HFF-Myc (cell line): ENCODE measurements at places on chromosomes 3 and 15.

DNA sequence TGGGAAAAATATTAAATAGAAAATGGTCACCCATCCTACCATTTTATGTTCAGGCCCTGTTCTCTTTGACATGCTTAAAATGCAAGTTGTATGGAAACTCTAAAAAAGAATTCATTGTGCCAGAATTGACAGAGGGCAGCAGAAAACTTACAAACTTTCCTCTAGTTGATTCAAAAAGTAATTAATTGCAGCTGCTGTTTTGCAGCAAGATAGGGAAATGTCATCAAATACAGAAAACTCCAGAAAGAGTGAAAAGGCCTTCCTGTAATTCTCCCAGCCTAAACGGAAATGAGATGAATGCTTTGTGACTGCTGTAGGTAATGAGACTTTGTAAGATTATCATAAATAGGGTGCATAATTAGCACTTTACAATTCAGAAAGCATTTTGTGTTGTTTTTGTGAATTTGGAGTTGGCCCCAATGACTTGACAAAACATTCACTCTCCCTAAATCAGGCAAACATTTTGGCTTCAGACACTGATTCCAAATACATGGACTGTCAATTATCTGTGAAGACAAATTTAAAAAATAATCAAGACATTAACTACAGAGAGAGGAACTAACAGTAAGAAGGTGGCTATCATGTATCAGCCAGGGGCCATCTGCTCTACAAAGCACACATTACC, 861.8 kb downstream of the SQOR start:
- no peak for DNase-seq

GRCh38 chr15:45732662-45733061, 97.8 kb downstream of the SQOR start:
- DNase-seq: no peak

- no peak for DNase-seq
Observed at GRCh38 chr15:61890106-61890505, 170.1 kb downstream of the VPS13C start.

DNA sequence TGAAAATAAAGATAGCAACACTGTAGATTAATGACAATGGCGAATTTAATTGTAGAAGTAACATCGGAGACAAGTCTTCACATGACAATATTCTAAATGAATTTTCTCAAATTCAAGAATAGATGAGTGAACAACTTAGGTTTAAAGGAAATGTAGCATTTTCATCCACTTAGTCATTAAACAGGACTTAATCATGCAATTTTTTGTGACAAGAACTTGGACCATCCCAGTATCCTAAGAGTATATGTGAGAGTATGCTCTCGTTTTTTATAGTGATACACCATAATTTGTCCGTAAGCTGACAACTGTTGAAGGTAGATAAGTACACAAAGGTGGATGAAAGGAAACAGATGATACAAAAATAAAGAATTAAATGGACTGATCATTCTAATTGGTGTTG, 81.5 kb downstream of the DLG1 start:
- no peak for DNase-seq

- no peak for DNase-seq
Observed at GRCh38 chr3:70974747-70975146, 608.8 kb downstream of the FOXP1 start.

GRCh38 chr15:72740219-72740618, 43.3 kb downstream of the ADPGK start:
- DNase-seq: no peak

DNA sequence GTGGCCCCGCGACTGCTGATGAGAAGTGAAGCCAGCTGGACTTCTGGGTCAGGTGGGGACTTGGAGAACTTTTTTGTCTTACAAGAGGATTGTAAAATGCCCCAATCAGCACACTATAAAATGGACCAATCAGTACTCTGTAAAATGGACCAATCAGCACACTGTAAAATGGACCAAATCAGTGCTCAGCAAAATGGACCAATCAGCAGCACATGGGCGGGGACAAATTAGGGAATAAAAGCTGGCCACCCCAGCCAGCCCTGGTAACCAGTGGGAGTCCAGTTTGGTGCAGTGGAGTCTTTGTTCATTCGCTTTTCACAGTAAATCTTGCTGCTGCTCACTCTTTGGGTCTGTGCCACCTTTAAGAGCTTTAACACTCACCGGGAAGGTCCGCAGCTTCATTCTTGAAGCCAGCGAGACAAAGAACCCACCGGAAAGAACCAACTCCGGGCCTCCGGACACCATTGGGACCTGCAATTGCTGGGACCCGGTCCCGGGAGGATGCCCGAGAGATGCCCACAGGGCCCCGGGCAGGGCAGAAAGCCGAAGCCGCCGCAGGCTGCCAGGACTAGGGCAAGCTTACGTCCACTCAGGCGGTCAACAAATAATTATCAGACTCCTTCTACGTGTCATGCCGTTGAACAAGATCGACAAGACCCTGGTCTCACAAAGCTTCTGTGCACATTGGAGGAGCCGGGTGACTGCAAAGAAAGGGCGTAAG, 8.3 kb upstream of the NR2E3 start:
- no peak for DNase-seq

DNA sequence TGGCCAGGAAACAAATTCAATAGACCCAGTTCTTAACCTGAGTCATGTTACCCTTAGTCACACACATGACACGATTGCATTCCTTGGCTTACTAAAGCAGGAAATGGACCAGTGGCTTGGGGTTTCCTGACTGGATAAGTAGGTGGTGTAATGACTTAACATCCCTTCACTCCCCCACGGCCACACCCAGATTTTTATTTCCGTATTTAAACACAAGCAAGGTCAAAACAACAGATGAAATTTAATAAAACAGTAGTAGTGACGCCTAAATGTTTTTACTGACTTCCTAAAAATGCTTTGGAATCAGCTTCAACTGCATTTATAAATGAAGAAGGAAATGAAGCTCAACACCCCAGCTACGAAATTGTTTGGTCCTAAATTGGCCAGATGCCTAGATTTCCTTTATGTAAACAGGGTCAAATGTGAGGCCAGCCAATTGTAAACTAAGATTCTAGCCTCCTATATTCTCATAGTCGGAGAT, 324.3 kb downstream of the CHST2 start:
- peak; percentile 95 for DNase-seq

DNA sequence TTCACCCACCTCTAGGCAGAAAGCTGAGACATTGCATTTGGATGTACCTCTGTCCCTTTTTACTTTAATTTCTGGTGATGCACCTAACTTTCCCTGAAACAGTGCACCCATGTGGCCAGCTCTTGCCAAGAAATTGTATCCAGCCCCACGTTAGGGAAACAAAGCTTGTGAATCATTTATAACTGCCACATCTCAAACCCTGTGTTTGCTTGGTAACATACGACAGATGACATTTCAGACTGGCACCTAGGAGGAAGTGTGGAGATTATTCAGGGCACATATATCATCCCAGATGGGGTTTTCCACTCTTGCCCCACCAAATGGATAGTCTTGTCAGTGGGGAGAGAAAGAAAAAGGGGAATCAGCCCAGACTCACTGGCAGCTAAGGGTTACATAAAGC, 2.1 kb downstream of the CYB561D2 start:
- DNase-seq: no peak

DNA sequence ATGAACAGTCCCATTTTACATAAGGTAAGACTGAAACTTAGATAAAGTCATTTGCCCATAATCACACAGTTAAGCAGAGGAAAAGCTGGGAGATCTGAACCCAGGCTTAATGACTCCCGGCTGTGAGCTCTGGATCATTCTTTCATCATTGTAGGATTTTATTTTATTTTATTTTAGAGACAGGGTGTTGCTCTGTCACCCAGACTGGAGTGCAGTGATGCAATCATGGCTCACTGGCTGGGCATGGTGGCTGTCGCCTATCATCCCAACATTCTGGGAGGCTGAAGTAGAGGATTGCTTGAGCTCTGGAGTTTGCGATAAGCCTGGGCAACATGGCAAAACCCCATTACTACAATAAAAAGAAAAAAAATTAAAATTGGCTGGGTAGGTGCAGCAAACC, 31.2 kb upstream of the RAF1 start:
- DNase-seq: no peak

DNA sequence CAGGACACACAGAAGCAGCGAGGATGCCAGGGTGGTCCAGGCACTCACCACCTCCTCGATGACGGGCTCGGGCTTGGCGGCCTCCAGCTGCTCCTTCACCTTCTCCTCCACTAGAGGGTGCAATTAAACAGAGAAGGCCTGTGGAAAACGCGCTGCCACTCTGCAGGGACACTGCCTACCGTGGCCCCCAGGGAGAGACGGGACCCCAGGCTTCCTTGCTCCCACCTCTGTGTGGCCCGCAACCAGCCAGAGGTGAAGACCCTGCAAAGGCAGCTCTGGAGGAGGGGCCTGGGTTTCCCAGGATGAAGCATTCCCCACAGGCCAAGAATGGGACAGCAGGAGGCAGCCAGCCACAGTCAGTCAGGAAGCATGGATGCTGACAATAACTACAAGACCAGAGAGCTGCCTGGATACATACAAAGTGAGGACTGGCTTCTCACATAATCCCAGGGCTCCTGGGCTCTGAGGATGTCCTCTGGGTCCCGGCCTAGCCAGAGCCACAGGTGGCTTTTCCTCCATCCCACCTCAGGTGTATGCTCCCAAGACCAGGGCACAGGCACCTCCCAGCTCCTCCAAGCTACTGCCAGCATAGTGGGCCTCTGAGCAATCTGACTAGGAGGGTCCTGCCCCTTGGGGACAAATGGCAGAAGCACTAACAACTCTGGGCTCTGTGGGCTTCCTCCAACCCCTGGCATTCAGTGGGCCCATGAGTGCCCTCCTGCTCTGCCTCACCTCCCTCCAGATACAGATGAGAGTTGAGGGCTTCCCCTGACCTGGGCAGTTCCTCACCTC, 46.2 kb downstream of the PTH1R start:
- DNase-seq: no peak

GRCh38 chr15:83927704-83928391, 273.9 kb downstream of the ADAMTSL3 start:
- no peak for DNase-seq

- no peak for DNase-seq
Observed at GRCh38 chr3:123075359-123075758, 8.5 kb downstream of the PDIA5 start.

DNA sequence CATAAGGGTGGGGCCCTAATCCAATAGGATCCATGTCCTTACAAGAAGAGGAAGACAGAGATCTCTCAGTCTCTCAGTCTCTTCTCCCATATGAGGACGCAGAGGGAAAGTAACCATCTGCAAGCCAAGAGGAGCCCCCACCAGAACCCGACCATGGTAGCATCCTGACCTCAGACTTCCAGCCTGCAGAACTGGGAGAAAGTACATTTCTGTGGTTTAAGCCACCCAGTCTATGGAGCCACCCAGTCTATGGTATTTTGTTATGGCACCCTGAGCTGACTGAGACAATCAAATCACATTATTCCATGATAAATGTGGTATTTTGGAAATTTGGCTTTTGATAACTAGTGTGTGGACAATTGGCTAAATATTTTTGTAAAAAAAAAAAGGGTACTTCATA, 101.5 kb upstream of the TMC3 start:
- DNase-seq: no peak

DNA sequence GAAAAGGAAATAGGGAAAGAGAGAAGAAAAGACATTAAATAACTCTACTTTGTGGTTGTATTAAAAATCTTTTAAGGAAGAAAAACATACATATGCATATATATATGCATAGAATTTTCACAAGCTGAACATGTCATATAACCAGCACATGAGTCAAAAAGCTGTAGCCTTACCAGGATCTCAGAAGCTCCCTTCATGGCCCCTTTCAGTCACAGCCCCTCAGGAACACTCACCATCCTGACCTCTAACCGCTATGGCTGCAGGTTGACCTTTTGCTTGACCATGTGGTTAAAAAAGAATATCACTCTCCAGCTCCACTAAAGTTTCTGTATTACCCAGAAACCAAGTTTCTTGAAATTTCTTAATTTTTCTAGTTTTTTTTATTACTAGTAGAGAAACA, 103.4 kb downstream of the CHST2 start:
- DNase-seq: no peak

GRCh38 chr3:79039192-79039591, 728.6 kb downstream of the ROBO1 start:
- DNase-seq: no peak

DNA sequence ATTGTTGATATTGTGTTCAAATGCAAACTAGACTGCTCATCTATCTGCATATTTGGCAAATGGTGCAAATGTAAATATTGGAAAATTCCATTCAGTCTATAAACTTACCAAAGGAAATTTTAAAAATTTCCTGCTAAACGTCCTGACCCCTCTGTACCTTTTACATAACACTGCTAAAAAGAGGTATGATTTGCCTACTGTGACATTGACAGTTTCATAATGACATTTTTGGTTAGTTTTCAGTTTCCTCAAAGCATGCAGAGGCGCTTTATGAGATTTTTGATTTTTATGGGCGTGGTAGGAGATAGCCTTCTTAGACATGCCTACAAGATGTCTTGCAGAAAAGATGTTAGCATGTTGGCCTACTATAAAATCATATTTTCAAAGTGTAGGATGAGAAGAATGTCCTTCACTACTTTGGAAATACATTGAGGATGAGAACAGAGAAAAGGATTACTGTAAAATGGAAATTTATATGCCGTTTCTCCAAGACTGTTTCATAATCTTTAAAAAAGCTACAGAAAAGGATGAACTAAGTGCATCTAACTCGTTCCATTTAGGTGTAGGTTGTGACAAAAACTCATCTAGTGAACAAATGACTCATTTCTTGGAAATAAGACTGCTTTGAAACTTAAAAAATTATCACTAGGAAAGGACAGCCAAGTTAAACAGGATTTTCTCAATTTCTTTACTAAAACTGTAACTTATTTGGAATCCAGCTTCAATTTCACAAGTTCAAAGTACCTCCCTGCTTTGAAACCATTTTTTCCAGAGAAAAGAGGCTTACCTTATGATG, 14.5 kb upstream of the ISLR start:
- DNase-seq: no peak

GRCh38 chr3:25367025-25367424, 61.0 kb upstream of the RARB start:
- DNase-seq: no peak

DNA sequence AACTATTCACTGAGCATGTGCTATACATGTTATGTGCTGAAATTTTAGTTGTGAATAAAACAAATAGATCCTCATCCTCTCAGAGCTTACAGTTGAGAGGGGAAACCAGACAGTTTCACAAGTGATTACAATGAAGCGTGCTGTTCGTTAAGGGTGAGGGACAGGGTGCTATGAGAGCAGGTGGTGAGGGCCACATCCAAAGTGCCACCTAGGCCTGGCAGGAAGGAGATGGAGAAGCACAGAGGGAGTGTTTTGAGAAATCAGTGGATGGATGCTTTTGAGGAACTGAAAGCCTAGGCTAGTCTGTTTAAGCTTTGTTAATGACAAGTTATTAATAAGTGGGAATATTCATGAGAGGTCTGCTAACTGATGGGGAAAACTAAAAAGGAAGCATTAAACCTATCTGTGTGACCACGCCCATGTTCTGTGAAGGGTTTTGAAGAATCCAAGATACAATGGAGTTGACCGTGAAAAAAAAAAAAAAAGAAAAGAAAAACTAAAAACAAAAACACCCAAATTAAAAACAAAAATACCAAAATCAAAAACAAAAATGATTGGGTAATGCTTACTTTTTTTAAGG, 7.3 kb downstream of the MCTP2 start:
- DNase-seq: no peak

GRCh38 chr15:65639509-65639908, 17.8 kb downstream of the SLC24A1 start:
- DNase-seq: no peak

- no peak for DNase-seq
Observed at GRCh38 chr3:187943677-187944389, 198.6 kb upstream of the BCL6 start.

- DNase-seq: no peak
Observed at GRCh38 chr3:182814419-182815062, 21.2 kb downstream of the ATP11B start.

GRCh38 chr15:53520996-53521395, 238.5 kb downstream of the WDR72 start:
- no peak for DNase-seq
